ENCODE measurements at places on chromosomes 2 and 18. TPM values are rescaled to one million over a fixed set of nuclear protein-coding genes. Genes with fewer than 3 reads are reported as not detected.

- DNase-seq, result no peak
These were observed 116.0 kb downstream of the LIPG start for GRCh38 chr18:49677762-49678413.

GRCh38 chr2:136363900-136364299, 246.0 kb upstream of the CXCR4 start:
- DNase-seq, result no peak

- DNase-seq, result no peak
These were observed 259.4 kb upstream of the ID2 start for GRCh38 chr2:8422450-8422800.

GRCh38 chr2:13000664-13001363, 284.1 kb downstream of the TRIB2 start:
- DNase-seq, result no peak

GRCh38 chr18:28831908-28832307, 655.0 kb upstream of the CDH2 start:
- no peak for DNase-seq

GRCh38 chr2:236548179-236548921, 21.3 kb upstream of the ACKR3 start:
- DNase-seq, result no peak

GRCh38 chr2:903223-903900, 47.3 kb upstream of the SNTG2 start:
- no peak for DNase-seq

GRCh38 chr18:3454365-3455089, 4.6 kb downstream of the TGIF1 start:
- no peak for DNase-seq

DNA sequence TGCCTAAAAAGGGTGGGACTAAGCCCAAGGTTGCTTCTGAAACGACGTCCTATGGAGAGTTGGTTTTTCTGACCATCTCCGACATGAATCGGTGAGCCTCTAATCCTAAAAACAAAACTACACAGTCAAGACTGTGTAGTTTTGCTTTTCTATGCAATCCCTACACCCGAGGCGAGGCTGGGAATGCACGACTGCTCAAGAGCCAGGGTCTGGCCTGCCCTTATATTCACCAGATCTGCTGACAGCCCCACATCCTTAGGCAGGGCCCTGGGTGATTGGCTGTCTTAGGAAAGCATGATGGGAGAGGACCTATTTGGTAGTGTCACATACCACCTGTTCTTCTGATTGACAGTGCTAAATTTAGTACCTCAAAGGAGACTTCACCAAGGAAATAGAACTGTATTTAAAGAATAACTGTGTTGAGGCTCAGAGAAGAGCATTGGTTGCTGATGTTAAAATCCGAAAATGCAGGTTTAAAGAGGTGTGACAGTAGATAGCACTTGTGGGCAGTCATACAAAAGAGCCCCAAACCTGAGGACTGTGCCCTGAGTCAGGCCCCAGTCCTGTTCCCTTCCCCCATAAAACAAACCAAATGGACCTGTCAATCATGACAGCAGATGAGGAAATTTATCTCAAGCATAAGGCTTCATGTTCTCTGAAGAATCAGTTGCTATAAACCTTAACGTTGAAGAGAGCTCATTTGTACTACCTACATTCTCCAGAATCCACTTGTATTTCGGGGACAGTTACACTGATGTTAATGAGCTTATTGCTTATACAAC, at the start of gene TTN:
TTN (minus strand) TSS at position 197 of the 782 bp plus-strand sequence. CDS start 2,781 bp downstream, outside the sequence.
- no peak for DNase-seq

DNA sequence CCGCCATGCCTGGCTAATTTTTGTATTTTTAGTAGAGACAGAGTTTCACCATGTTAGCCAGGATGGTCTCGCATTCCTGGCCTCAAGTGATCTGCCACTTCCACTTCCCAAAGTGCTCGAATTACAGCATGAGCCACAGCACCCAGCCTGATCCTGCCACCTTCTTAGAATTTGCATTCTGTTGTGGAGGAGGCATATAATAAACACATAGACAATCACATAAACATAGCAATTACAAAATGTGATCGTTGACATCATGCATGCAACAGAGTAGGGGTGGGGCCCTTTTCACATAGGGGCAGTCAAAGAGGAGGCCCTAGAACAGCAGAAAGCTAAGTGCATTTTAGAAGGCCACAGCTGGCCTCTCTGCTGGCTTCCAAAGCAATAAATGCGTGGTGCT, 39.9 kb upstream of the TSPYL6 start:
- DNase-seq, result no peak

- no peak for DNase-seq
These were observed 2112.6 kb upstream of the PIK3C3 start for GRCh38 chr18:39842366-39842914.

DNA sequence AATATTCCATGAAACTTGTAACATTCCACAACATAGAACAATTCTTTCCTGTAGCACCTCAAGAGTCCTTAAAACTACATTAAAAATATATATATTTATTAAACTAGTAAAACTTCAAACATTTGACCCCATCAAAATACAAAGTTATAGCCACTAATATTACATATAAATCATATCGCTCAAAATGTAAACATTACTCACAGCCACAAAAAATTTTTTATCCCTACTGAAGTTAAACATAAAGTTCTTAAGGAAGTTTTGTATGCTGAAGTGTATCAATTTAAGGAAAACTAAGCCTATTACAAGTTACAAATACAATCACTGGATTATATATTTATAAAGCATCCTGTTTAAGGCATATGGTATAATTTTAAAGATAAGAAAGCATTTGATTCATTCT, 80.3 kb upstream of the DNER start:
- no peak for DNase-seq

Gene IL36A
- not detected for total RNA-seq

Gene KRTCAP3
- total RNA-seq, result 23.9 TPM

Gene RFTN2
- total RNA-seq, result 0.07 TPM

Gene STARD7
- 133 TPM for total RNA-seq

Gene IL36G
- not detected for total RNA-seq

Gene IL1RL2
- 2.0 TPM for total RNA-seq

Gene C1QL2
- total RNA-seq, result 1.8 TPM

Gene CFC1
- total RNA-seq, result 25.5 TPM

Gene PSMA8
- total RNA-seq, result not detected

Gene HOXD3
- total RNA-seq, result 25.4 TPM

All from type B pancreatic cell (in vitro differentiated cells).